ENCODE measurements at places on chromosomes 5 and 9.

GRCh38 chr9:130402645-130403440 is 41.9 kb upstream of the ASS1 start:
- DNase-seq = no peak

DNA sequence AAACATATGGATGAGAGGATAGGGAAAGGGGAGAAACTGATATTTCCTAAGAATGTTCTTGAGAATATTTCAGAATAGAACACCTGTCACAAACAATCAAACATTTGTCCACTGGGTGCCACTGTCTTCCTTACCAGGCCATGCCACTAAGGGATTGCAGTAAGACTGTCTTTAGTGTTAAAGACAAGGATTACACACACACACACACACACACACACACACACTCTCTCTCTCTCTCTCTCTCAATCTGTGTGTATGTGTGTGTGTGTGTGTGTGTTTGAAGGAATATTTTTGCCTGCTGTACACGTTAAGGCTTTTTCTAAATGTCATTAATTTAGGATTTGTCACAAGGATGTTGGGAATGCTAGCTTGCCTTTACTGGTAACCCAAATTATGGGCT is 54.4 kb downstream of the CCDC192 start:
- peak; percentile 67 for DNase-seq

- DNase-seq = no peak
Observed at GRCh38 chr9:83508067-83508466, 30.1 kb downstream of the FRMD3 start.

GRCh38 chr5:171418982-171419687 is at the start of gene FGF18:
FGF18 (plus strand) TSS chr5:171419647; CDS start chr5:171420200, 553 bp downstream.
- DNase-seq = peak; percentile 71

DNA sequence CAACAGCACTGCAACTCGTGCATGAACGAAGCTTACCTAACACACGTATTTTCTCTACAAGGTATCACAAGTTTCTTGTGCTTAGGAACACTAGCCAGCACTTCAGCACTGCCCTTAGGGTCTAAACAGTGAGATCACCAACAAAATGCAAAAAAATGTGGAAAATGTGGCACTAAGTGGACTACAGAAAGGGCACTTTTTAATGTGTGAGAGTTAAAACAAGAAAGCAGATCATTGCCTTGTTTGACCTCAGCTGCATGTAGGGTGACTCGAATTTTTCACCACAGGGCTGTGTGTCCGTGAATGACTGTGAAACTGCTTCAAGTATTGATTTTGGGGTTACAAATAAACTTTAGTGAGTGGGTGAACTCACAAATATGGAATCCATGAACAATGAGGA is 90.5 kb downstream of the MARCHF3 start:
- DNase-seq = no peak

DNA sequence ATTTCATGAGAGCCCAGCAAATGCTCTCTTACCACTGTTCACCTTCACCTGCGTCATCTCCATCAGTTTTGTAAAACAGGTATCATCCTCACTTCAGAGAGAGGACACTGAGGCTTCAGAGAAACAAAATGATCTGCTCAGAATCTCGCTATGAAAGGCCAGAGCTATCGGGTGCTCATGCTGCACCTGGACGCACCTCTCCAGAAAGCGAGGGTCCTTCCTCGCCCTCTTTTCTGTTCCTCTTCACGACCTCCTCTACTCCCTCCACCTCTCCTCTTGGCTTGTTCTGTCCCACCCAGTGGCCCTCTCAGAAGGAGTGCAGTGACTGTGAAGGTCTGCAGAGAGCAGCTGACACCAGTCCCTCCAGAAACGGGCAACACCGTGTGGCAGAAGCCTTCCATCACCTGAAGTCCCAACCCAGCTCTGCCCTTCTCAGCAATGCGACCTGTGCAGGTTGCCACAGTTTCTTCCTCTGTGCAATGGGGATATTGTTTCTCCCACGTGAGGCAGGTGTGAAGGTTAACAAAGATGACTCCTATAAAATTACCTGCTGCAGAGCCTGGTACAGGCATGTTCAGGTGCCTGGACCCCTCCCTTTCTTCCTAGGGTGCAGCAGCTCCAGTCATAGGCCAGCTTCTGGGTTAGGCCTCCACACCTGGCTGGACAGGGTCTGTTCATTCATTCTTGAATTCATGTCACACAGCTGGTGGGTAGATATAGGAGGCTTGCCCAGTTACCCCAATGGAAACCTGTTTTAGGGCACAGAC is 45.3 kb upstream of the ANGPTL2 start:
- DNase-seq = no peak

- DNase-seq = no peak
Observed at GRCh38 chr9:134533850-134534588, 107.6 kb upstream of the COL5A1 start.

GRCh38 chr9:114223564-114224246 is 68.4 kb downstream of the COL27A1 start:
- DNase-seq = no peak

- no peak for DNase-seq
Observed at GRCh38 chr9:7963026-7963425, 163.4 kb upstream of the DMAC1 start.

DNA sequence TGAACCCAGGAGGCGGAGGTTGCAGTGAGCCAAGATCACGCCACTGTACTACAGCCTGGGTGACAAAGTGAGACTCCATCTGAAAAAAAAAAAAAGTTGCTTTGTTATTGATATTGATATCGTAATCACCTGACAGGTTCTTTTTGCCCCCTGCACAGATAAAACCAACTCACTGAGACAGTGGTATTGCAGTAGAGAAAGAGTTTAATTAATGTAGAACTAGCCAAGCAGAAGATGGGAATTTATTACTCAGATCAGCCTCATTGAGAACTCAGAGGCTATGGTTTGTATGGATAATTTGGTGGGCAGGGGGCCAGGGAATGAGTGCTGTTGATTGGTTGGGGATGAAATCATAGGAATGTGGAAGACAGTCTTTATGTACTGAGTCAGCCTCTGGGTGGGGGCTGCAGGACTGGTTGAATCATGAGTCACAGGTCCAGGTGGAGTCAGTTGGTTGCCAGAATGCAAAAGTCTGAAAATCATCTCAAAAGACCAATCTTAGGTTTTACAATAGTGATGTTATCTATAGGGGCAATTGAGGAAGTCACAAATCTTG is 35.8 kb upstream of the MEGF10 start:
- DNase-seq = no peak

- no peak for DNase-seq
Observed at GRCh38 chr5:61758711-61759110, 426.7 kb downstream of the ZSWIM6 start.

- no peak for DNase-seq
Observed at GRCh38 chr5:71899865-71900342, 180.8 kb downstream of the CARTPT start.

GRCh38 chr5:122267185-122267584 is 44.9 kb upstream of the SNCAIP start:
- DNase-seq = no peak

GRCh38 chr9:132423503-132423902 is 13.5 kb downstream of the CFAP77 start:
- DNase-seq = no peak
